ENCODE measurements at places on chromosomes 2 and 18.

DNA sequence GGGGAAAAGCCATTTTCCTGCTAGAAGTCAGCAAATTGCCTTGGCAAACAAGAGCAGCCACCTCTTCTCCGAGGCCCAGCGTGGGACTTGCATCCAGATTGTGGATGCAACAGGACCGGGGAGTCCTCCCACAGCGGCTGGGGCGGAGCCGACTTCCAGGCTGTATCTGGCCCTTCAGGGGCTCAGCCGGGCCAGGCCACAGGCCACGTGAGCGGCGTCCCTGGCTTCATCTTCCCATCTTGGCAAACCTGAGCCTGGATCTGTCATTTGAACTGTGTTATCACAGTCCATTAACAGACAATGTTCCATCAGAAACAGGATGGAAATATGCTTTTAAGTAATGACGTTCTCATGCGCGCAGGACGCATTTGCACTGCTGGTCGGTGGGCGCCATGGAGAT lies 483.5 kb upstream of the SALL3 start:
- no peak for ATAC-seq

GRCh38 chr2:237384672-237385020 lies 29.3 kb downstream of the COL6A3 start:
- ATAC-seq: no peak

DNA sequence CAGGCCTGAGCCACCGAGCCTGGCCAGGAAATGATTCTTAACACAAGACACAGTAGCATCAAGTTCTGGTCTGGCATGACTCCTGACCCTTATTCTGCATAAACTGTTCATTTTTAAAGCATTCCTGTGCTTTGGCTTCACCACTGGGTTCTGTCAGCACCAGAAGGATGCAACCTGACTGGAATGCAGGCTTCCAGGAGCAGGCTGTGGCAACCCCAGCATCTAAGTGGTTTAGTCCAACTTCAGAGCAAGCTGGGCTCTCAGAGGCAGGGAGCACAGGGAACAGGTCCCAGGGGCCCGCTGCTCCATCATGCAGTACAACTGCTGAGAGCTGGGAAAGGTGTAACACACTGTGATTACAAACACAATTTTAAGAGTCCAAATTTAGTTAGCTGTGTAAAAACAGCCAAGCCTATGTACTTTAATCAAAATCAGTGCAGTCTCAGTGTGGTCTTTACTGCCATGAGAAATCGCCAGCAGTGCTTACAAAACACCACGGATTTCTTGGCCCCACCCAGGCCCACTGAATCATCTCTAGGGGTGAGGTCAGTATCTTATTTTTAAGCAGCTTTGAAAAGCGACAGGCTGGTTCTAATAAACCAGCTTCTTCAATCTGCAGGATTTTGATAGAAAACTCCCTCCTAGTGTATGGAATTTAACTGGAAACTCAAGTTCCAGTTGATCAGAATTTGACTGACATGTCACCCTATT lies 44.4 kb upstream of the TMEM182 start:
- no peak for ATAC-seq

GRCh38 chr2:65232636-65233035 lies 5.0 kb downstream of the ACTR2 start:
- ATAC-seq: no peak

GRCh38 chr2:60376252-60376651 lies 177.2 kb downstream of the BCL11A start:
- ATAC-seq: no peak

GRCh38 chr18:3806656-3807055 lies 356.7 kb downstream of the TGIF1 start:
- ATAC-seq: no peak
